Upper lobe of left lung (tissue), 6 donors: ENCODE measurements at places on chromosomes 7 and 10. TPM values are rescaled to one million over a fixed set of nuclear protein-coding genes. Genes with fewer than 3 reads are reported as not detected.

GRCh38 chr10:126598009-126598408, 72.5 kb downstream of the C10orf90 start:
- H3K4me3 ChIP-seq: no peak overlapping the region
- H3K36me3 ChIP-seq: no peaks in the 10 kb centered on the region
- H3K4me1 ChIP-seq: no peaks in the 10 kb centered on the region
- DNase-seq: peak; percentile 47
- H3K27ac ChIP-seq: no peak overlapping the region
- H3K27me3 ChIP-seq: no peaks in the 10 kb centered on the region

DNA sequence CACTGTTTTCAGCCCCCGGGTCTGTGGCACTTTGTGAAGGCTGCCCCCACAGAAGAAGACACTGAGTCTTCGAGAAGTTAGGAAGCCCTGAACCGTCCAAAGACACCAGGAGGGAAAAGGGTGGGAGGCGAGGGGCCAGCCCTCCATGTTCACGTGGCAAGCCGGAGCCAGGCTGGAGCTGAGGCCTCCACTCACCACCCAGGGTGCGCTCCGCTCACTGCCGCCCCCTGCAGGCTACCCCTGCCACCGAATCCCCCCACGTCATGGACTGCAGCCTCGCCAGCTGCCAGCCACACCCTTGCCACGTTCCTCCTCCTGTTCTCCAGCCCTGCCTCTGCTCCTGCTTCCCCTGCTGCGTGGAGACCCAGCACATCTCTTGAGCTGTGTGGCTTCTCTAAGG, 59.0 kb upstream of the EN2 start:
- H3K36me3 ChIP-seq: no peaks in the 10 kb centered on the region
- no peak for DNase-seq
- no peak overlapping the region for H3K4me3 ChIP-seq
- H3K4me1 ChIP-seq: no peaks in the 10 kb centered on the region
- H3K27me3 ChIP-seq: peaks cover under 1% of the 10 kb centered on the region
- no peak overlapping the region for H3K27ac ChIP-seq

The SPDYE1 gene
- total RNA-seq: not detected

DNA sequence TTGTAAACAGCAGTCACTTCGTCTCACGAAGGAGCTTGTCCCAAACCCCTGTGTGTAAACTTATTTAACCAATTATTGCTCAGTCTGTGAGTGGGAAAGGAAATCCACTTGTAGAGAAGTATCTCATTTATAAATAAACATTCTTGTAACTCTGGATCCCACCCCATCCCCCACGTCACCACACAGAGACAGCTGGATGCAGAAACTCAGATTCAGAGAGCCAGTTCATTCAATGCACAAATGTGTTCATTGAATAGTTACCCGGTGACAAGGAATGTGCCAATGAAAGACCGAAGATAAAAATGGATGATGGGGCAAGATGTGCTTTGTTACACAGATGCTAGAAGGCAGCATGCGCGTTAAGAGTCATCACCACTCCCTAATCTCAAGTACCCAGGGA, 8.3 kb upstream of the OCM start:
- H3K36me3 ChIP-seq: no peaks in the 10 kb centered on the region
- H3K27ac ChIP-seq: no peak overlapping the region
- no peak for DNase-seq
- no peaks in the 10 kb centered on the region for H3K4me1 ChIP-seq

DNA sequence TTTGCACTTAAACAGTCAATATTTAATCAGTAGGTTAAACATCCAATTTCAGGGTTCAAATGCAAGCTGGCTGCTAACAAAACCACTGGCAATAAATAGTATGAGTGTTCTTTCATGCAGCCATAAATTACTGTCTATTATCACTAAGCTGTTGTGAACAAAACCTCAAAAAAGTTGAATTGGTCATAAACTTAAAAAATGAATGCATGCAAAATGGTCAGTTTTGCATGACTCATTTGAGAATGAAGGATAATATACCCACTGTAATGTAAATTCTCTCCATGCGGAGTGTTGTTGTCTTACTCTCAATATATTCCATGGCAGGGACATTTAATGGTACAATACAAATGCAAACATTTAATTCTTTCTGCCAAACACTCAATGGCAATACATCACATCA, 226.4 kb downstream of the MAGI2 start:
- no peaks in the 10 kb centered on the region for H3K4me1 ChIP-seq
- no peak for DNase-seq
- no peaks in the 10 kb centered on the region for H3K36me3 ChIP-seq
- H3K27ac ChIP-seq: no peak overlapping the region
- no peak overlapping the region for H3K4me3 ChIP-seq
- H3K27me3 ChIP-seq: no peaks in the 10 kb centered on the region

DNA sequence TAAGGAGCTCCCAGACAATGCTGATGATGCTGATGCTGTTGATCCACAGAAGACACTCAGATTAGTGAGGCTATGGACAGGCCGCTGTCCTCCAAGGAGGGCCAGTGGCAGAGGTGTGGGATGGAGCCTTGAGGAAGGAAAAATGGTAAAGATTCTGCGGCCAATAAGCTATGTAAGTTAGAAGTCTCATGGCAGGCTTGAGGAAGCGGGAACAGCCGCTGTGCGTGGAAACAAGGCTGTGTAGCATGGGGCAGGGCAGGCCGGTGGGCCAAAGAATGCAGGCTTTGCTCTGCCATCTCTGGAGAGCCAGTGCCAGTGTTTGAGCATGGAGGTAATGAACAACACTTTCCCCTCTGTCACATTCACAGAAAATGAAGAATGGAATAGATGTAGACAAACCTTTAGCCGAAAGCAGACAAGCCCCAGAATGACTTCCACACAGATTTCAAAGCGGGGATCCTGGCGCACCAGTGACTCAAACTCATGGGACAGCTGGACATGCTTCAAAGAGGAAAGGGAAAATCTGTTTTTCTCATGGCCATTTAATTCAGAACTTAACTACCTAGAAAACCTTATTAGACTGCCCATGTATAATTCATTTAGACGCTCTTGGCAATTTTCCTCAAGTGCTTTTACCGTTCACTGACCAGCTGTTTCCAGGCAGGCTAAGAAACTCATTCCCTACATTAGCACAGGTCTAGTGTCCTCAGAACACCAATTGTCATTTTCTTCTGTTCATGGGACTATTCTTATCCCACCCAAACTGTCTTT, 16.9 kb upstream of the FIGNL1 start:
- H3K36me3 ChIP-seq: no peaks in the 10 kb centered on the region
- H3K4me3 ChIP-seq: no peak overlapping the region
- H3K27me3 ChIP-seq: no peaks in the 10 kb centered on the region
- H3K27ac ChIP-seq: no peak overlapping the region
- H3K4me1 ChIP-seq: peaks cover 7% of the 10 kb centered on the region

The ALKBH4 gene
- total RNA-seq: 20.7 TPM
